ENCODE measurements at places on chromosomes 1 and 21.

DNA sequence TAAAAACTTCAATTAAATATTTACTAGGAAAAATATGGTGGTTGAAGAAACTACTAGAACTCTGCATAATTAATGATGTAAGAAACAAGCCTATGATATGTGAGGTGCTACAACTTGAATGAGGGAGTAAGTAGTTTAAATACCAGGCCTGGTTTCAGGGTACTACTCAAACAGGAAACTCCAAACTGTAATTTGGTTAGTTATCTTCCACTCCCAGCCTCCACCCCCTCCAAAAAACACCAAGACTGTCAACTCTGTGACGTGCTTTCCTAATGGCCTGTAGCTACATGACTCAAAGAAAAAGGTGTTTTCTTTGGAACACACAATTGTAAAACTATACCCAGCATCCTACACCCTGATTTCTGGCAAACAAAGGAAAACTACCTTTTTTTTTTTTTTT is 55.9 kb upstream of the RCC1 start:
- DNase-seq = no peak

DNA sequence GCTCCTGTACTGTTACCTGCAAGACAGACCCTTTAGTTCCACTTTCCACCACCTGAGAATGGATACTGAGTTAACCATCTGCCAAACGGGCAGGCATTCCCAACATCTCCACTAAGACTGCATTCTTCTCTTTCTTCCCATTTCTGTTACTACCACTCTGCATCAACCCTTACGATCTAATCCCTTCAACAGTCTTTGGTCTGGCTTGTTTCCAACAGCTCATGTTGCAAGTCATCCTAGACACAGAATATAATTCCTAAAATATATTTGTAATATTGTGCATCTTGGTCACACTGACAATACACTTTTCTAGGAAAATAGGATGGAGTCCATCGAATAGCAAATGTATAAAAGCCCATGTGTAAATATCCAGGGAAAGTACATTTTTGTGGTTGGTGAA is 166.7 kb downstream of the SIPA1L2 start:
- DNase-seq = no peak

DNA sequence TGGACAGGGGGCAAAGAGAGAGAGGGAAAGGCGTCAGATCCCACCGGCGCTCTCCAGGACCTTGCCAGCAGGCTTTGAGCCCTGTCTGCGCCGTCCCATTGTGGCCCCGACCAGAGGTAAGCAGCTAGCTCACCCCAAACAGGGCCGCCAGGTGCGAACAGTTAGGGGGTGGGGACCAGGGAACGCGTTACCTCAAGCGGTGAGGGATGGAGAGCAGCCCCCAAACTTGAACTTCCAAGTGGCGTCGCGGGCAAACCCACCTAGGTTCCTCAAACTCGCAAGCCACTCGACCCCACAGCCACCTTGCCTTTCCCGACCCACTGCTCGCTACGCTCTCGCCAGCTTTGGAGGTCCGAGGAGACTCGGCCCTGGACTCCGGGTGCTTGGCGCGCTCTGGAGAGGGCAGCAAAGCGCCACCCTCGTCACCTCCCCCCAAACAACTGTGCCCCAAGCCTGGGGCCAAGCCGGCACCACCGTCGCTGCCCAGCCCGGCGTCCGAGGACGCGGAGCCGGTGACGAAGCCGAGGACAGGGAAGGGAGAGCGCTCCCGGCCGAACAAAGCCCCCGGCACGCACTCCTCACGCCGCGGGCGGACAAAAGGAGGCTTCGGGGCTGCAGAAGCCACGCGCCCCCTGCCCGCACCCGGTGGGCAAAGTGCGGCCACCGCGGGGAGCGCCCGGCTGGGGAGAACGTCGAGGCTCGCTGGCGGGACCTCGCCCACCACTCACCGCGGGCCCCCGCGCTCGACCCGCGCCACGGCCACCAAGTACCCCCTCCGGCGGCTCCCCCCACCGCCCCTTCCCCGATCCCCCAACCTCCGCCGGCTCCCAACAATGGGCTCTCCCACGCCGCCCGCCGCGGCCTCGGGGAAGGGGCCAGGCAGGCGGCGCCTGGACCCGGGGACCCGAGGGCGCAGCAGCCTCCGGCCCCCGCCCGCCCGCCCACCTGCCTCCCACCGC is 976 bp downstream of the SSBP3 start:
- DNase-seq = no peak

GRCh38 chr1:164720440-164721227 is 161.7 kb downstream of the PBX1 start:
- DNase-seq = no peak

DNA sequence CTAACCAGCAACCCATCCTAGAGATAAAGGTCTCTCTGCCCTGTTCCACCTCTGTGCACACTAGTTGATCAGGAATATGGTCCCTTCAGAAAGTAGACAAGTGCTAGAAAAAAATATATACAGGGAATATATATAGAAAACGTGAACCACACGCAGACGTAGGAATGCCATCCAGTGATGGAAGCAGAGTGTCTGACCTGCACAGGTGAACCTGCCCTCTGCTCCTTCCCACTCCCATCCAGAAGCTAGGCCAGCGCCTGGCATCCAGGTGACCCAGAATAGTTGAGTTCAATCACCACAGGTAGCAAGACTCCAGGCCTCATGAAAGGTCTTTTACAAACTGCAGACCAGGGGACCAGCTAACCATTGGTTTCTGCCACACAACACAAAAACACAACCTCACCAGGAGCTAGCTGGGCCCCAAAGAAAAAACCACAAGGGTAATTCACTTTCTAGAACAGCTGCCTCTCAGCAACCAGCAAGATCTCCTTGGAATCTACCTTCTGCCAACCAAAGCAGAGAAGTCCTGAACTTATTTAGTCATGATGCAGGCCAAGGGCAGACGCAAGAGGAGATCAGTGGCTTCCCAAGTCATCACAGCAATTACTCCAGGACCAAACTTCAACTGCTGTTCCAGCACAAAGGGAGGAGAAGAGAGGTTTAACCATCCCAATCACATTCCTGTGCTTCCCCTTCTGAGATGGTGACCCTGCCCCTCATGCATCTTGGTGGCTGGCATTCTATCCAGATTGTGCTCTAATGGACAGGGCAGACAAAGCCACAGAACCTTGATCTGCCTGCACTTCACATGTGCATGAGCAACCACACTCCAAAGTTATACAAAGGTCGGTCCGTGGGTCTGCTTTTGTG is 53.0 kb downstream of the GPR161 start:
- no peak for DNase-seq

DNA sequence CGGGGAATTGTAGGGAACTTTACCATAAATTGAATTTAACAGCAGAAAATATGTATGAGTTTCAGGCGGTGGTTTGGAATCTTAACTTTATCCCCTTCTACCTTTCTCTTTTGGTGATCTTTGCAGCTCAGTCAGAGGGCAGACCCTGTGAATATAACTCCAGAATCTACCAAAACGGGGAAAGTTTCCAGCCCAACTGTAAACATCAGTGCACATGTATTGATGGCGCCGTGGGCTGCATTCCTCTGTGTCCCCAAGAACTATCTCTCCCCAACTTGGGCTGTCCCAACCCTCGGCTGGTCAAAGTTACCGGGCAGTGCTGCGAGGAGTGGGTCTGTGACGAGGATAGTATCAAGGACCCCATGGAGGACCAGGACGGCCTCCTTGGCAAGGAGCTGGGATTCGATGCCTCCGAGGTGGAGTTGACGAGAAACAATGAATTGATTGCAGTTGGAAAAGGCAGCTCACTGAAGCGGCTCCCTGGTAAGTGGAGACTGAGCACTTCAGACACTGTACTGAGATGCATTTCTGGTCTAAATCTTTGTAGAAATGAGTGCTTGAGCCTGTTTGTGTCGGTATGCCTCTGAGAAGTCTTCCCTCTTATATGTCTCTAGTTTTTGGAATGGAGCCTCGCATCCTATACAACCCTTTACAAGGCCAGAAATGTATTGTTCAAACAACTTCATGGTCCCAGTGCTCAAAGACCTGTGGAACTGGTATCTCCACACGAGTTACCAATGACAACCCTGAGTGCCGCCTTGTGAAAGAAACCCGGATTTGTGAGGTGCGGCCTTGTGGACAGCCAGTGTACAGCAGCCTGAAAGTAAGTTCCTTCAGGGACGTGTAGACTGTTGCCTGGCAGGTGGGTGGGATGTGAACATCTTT is 1.5 kb downstream of the CCN1 start:
- no peak for DNase-seq

- no peak for DNase-seq
These were observed 100.5 kb downstream of the GIPC2 start for GRCh38 chr1:78146205-78146771.

GRCh38 chr1:3234956-3235355 is 166.0 kb downstream of the PRDM16 start:
- no peak for DNase-seq

GRCh38 chr1:204947338-204947737 is 76.7 kb downstream of the NFASC start:
- DNase-seq = no peak

GRCh38 chr1:234928642-234929041 is 200.0 kb downstream of the TOMM20 start:
- DNase-seq = no peak

DNA sequence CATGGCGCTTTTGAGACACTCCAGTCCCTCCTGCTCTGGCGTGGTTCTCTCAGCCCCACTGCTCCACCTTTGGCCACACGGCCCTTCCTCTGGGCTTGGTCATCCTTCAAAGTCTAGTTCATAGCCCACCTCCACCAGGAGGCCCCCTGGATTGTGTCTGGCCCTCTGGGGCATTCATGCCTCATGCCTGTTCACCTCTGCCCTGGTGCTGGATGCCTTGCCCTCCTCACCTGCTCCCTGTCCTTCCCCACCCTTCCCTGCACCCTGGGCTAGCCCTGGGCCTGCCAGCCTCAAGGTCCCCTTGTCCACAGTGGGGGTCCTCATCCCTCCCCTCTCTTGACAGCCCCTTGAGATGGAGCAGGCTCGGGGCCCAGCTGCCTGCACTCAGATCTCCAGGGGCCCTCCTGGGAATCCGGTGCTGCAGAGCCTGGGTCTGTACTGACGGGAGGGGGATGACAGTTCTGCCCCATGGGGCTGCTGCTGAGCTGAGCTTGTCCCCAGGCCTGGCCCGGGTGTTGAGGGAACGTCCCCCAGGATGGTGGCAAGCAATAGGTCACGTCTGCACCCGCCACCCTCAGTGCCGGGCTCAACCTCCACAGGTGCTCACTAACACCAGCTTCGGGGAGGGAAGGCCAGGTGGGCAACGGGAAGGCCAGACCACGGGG is 18.4 kb downstream of the PRXL2B start:
- DNase-seq = no peak

DNA sequence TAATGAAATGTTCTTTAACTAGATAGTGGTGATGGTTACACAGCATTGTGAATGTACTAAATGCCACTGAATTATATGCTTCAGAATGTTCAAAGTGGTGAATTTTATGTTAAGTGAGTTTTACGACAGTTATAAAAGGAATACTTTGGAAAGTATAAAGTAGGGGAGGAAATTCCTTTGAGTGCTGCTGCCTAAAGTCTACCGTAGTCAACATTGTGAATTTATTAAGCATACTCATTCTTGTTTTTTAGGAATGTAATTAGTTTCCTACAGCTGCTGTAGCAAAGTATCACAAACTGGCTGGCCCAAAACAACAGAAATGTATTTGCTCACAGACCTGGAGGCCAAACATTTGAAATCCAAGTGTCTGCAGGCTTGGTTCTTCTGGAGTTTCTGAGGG is 73.0 kb downstream of the SWT1 start:
- no peak for DNase-seq

Measured in stimulated activated CD4-positive, alpha-beta T cell treated with anti-CD3 and anti-CD28 coated beads, Interleukin-1b, Interleukin-23, amount 100 ng/mL, for 4 hours (primary cell).